ENCODE measurements at places on chromosomes 7 and 10.

DNA sequence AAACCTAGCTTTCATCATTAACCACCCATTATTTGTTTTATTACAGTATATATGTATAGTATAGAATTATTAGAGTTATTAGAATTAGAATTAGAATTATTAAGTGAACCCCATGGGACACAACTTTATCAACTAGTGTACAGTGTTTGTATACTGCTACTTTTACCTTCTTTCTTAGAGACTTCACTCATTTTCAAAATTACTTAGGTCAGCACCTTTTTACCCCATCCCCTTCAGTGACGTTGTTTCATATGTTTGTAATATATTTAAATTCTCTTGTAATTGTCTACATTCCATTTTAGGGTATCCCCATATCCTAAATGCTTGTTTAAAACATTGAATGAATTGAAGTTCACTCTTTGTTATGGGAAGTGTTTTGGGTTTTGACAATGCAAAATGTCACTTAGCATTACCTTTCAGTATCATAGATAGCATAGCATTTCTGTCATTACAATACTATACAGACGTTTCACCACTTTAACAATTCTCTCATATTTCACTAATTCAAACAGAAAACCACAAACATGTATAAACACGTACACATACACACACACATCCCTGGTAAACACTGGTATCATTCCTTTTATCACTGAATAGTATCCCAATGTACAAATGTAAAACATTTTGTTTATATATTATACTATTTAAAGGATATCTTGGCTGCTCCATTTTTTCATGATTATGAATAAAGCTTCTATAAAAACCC lies 229.9 kb upstream of the MAGI2 start:
- DNase-seq = no peak

- no peak for DNase-seq
These were observed 3.2 kb upstream of the ZNF775 start for GRCh38 chr7:150375662-150376521.

GRCh38 chr7:94182066-94182465 lies 177.9 kb upstream of the BET1 start:
- no peak for DNase-seq

GRCh38 chr10:89861584-89862301 lies 160.4 kb downstream of the KIF20B start:
- no peak for DNase-seq

GRCh38 chr7:67019562-67020390 lies 23.1 kb downstream of the TYW1 start:
- no peak for DNase-seq

DNA sequence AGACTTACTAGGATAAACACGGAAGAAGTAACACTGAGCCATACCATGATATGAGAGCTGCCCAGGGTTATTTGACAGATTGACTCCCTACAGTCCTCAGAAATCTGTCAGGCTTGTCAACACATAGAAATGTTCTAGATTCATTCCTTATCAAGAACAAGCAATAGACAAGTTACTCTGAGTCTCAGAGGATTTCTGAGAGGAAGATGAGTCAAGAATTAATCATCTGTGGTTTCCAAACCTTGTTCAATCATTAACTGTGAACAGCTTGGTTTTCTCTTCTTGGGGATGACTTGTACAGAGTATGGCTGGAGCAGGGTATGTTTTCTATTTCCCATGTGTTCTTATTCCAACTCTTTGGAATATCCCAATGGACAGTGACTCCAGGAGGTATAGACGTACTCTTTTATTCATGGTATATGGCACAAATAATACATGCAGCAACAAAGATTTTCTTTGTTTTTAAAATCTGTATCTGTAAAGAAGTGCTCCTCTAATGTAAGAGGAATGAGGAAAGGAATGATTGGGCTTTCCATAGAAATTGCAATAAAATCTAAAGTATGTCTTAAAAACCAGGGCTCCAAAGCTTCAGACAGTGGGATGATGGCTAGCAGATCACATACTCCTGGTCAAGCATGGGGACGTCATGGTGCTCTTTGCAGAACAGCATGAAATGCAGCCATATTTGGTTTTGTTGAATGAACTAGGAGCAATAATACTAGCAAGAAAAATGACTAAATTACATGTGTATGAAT lies 11.9 kb upstream of the SFR1 start:
- DNase-seq = no peak

DNA sequence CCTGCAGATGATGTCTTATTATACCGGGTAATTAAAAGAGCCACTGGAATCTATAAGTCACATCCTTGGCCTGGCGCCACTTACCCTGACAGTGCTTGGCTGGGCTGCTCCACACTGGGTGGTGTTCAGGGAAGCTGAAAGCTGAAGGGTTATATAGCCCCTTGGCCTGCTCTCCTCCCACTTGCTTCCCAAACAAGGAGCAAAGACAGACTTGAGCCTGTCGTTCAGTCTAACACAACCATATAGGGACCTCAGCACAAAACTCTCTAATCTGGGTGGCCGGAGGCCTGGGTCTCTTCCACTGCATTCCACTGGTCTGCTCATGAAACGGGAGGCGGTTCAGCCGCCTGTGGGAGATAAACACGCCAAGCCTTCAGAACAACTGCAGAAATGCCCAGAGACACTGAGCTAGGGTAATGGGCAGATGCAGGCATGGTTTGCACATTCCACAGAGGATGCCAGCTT lies at the start of gene ACTA2:
ACTA2 (minus strand) TSS at position 127 of the 465 bp plus-strand sequence. CDS start 3,843 bp downstream, outside the sequence.
- no peak for DNase-seq

DNA sequence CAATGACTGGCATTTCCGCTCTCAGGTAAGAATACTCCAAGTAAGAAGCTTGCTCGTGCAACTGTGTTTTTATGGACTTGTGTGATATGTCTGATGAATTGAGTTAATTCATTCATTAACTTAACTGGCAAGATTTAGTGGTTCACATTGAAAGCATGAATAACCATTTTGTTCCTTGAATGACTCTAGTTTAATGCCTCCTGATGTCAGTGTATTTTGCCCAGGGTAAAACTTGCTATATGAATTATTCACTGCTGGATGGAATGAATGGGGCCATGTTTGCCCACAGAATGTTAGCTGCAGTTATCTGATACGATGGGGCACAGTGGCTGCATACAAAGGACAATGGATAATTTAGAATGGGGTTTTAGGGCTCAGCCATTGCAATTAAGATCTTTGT lies 124.1 kb downstream of the ZNF365 start:
- no peak for DNase-seq

GRCh38 chr10:110107887-110108286 lies 99.5 kb upstream of the MXI1 start:
- DNase-seq = no peak

GRCh38 chr7:137074391-137075030 lies 206.1 kb downstream of the CHRM2 start:
- no peak for DNase-seq

DNA sequence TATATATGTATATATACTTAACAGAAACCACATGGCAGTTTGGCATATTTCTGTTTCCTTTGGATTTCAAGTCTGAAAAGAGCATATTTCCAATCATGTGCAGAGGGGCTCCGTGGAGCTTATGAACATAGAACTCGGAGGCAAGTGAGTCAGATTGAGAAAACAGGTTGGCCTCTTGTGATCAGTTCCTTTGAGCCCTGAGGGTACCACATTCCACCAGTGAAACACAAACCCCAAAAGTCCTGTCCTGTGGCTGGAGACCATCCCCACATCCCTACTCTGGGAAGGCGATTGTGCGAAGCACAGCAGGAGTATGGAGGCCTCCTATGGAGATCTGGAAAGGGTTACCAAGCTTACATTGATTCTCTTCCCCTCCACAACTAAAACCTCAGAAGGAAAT lies 196.7 kb upstream of the TMEM72 start:
- no peak for DNase-seq

GRCh38 chr7:134988161-134988560 lies 1.9 kb downstream of the AGBL3 start:
- DNase-seq = no peak

DNA sequence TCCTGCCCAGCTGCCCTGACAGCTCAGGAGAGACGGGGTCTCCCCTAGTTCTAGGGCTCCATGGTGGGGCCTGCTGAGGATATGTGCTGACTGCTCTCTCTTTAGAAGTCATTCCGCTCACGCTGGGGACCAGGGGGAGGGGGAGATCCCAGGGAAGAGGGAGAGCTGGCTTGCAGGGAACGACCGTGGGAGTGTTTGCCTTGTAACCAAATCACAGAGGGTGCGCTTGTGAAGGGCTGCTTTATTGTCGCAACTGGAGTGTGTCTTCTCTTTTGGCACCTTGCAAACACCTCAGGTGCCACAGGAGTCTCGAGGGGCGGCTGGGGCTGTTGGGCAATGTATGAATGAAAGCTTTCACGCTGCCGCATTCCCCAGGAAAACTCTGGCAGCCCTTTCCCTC lies 531.3 kb upstream of the MKI67 start:
- DNase-seq = no peak

- no peak for DNase-seq
These were observed 44.0 kb upstream of the NPVF start for GRCh38 chr7:25272265-25272664.

- no peak for DNase-seq
These were observed 289.0 kb downstream of the GLRX3 start for GRCh38 chr10:130425169-130425568.

- DNase-seq = no peak
These were observed 154.1 kb downstream of the PIP4K2A start for GRCh38 chr10:22560096-22560912.

GRCh38 chr7:113283861-113284260 lies 165.5 kb upstream of the SMIM30 start:
- no peak for DNase-seq

DNA sequence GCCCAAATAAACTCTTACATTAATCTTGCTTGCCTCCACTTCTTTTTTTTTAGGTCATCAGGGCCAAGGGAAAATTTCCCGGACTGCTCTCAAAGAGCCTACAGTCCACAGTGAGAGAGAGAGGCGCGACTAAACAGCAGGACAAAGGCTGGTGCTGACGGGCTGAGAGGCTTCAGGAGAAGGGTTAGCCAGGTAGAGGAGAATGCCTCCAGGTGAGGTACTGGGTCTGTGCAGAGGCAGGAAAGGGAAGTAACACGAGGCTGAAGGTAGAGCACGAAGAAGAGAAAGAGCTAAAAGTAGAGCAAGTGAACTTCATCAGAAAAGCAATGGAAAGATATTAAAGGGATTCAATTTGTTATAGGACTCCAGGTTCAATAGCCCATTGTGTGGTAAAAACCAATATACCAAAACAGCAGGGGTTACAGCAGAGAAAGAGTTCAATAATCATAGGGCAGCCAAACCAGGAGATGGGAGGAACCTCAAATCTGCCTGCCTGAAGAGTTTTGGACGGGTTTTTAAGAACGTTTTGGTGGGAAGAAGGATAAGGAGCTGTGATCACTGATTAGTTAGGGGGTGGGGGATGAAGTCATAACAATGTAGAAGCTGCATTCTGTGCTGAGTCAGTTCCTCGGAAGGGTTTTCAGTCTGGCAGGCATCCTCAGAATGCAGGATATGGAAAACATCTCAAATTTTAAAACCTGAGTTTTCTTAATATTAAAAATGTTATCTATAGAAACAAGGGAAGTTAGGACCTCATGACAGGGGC lies 171.5 kb downstream of the AKR1D1 start:
- no peak for DNase-seq

- no peak for DNase-seq
These were observed 17.8 kb upstream of the CCNJ start for GRCh38 chr10:96025566-96025965.

GRCh38 chr7:75611557-75612178 lies 119.5 kb downstream of the SPDYE5 start:
- no peak for DNase-seq

DNA sequence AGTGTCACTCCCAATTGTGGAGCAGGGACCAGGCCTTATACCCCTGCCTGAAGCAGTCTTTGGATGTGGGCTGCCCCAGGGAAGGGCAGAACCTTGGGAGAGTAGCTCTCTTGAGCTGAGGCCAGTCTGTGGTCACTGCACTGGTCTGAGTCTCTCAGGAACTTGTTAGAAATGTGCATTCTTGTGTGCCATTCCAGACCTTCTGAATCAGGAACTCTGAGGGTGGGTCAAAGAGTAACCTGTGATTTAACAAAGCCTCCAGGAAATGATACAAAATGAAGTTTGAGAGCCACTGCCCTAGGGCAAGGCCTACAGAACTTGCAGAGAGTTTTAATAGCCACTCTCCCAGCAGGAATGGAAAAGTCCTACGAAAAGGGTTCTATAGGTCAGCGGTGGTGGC lies 68.1 kb downstream of the LYZL1 start:
- no peak for DNase-seq

DNA sequence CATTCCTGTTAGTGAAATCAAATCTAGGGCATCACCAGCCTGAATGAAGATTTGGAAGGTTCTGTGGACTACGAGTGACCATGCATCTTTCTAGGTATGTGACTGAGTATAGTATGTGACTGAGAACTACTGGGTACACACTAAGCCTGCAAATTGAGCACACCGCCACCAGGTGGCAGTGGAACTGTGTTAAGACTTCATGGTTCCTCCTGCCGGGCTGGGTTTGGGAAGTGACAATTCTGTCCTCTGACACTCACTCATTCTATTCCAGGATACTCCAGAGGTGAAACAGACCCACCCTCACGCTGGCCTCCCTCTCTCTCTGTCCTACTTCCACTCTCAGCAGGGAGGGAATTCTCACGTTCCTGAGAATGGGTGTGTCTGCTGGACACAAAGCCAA lies 84.0 kb upstream of the TMEM248 start:
- DNase-seq = peak; percentile 27

DNA sequence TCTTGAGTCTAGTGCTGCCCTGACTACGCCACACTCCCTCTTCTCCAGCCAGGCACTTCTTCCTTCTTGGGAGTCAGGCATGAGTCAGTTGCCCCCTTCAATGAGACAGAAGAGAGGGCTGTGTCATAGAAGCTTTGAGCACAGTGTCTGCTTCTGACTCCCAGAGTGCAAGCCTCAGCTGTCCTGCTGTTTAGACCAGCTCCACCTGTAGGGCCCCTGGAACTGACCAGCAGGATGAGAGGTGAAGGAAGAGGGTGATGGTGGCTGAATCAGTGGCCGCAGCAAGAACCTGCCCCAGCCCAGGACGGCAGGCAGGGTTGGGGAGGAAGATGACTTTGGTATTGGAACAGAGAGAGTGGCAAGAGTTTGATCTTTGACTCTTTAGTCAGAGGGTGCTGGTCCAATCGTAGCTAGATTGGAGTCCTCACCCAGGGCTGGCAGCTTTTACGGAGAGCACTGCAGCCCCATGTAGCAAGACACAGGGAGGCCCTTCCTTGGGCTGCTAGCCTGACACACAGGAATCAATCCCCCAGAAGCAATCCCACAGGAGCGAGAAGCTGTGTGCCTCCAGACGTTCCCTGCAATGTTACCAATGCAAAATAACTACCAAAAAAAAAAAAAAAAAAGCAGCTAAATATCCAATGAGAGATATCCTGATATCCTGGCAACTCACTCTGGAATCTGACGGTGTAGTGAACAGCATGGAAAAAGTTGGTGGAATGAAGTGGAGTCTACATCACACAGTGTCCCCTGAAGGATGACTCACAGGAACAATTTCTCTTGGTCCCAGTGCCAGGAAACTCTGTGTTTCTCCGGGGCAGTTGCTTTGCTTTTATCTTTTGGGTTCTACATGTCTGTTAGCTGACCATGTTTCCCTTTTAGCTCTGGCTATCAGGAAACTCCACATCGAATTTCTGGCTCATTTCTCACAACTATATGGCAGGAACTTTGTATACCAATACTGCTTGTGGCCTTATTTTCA lies 6.9 kb downstream of the C10orf62 start:
- no peak for DNase-seq

- DNase-seq = no peak
These were observed 111.1 kb upstream of the FAM20C start for GRCh38 chr7:81068-81925.
